LNCaP clone FGC (cell line): ENCODE measurements at places on chromosomes 5 and 9.

DNA sequence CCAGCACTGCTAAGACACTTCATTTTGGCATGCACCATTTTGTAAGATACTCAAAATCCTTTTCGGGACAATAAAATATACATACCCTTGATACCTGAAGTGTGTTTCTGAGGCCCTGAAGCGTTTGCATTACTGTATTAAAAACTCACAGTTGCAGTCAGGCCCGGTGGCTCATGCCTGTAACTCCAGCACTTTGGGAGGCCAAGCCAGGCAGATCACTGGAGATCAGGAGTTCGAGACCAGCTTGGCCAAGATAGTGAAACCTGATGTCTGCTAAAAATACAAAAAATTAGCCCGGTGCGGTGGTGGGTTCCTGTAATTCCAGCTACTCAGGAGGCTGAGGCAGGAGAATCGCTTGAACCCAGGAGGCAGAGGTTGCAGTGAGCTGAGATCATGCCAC lies 2.5 kb upstream of the EIF4EBP3 start:
- no peak for DNase-seq

DNA sequence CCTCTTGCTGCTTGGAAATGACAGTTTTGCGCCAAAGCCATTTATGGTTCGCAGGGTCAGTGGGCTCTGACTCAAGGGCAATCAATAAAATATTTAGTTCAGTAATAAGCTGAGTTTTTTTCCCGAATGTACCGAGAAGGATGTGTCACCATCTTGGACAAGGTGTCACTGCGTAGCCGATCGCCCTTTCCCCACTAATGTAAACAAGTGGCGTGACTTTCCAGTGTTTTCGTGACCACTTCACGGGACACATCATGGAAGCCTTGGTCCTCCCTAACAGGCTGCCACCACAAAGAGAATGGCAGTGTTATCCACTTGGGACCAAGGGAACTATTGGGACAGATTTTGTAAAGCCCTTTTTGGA lies 16.4 kb downstream of the ISL1 start:
- no peak for DNase-seq

DNA sequence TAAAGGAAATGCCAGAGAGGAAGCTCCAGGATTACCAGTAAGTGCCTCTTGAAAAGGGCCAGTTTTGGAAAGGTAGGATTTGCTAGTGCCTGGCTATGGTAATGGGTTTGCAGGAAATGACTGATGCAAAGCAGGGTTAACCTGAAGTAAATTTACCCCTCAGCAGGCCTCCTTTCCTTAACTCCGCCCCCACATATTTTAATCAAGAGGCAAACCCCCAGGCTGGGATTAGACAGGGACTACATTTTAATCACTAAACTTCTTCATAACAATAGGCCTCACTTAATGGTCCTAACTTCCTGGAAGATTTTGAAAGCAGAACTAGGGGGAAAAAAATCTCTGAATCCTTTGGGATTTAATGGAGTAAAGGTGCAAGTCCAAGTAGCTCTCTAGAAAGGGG lies 10.2 kb upstream of the SLC1A3 start:
- DNase-seq = no peak

DNA sequence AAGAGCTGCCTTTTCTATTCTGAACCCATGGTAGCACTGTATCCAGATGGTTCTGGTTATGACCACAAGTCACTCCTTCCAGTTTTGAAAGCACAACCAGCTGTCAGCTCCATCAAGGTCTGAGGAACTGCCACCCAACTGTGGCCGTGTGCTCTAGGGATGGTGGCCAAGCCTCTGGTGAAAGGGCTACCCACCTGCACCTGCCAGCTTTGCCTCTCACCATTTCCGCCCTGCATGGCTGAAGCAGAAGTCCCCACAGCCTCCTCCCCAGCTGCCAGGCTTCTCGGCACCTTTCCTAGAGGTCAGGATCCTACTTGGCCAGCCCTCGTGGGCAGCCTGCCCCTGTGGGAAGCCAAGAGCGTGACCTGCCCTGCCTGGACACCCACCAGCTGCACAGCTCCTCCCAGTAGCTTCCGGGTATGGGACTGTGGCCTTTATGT lies 16.8 kb downstream of the SEMA5A start:
- DNase-seq = no peak

GRCh38 chr5:181054138-181054537 lies 14.1 kb downstream of the BTNL9 start:
- no peak for DNase-seq
